ENCODE measurements at places on chromosomes 6 and 20.

DNA sequence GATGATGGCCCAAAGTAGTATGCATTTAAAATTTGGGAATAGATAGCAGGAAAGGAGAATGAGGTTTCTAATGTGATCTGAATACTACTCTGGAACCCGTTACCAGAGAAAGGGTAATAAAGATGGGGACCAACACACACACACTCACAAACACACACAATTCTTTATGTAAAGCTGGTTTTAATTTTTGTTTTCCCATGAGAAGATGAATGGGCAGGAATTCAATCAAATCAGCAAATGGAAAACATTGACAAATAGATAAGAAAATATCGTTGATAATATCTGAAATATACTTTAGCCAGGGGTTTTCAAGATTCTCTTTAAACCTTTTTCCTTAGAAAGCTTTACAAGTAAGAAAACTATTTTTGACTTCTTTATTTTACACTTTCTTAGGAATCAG, 303.0 kb downstream of the PRL start:
- H3K27ac ChIP-seq = no peak overlapping the region
- H3K27me3 ChIP-seq = no peaks in the 10 kb centered on the region

DNA sequence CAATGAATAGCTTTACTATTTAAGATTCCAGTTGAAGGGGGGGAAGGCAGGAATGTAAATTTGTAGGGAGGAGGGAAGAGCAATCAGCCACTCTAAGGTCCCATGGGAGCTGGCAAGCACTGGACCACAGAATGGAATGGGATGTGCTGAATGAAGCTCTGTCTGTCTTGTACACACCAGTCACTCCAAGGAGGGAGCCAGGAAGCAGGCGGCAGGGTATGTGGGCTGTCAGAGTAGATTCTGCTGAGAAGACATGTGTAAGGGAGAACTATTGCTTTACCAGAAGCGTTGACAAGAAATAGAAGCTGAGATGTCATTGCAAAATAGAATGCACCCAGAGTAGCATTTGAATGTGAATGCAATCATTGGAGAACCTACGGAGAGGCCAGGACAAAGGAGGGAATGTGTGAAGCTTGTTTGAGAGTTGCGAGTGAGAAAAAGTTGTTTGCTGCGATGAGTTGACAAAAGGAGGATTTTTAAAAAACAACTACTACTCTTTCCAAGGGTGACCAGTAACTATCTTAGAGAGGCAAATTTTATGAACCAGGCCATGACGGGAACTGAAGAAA, 25.2 kb upstream of the PDE7B start:
- peaks cover 16% of the 10 kb centered on the region for H3K4me1 ChIP-seq
- no peaks in the 10 kb centered on the region for H3K36me3 ChIP-seq
- H3K27ac ChIP-seq = no peak overlapping the region
- DNase-seq = no peak
- H3K4me3 ChIP-seq = no peak overlapping the region
- no peaks in the 10 kb centered on the region for H3K27me3 ChIP-seq

- H3K27me3 ChIP-seq = peaks cover 5% of the 10 kb centered on the region
- DNase-seq = no peak
- H3K36me3 ChIP-seq = no peaks in the 10 kb centered on the region
- peak overlapping the region; percentile 98 for H3K4me3 ChIP-seq
- peak overlapping the region; percentile 92 for H3K27ac ChIP-seq
Observed at GRCh38 chr20:64256282-64256935, 861 bp downstream of the PCMTD2 start.

GRCh38 chr6:7467007-7467897, 74.2 kb upstream of the DSP start:
- H3K27me3 ChIP-seq = no peaks in the 10 kb centered on the region
- DNase-seq = no peak
- no peaks in the 10 kb centered on the region for H3K36me3 ChIP-seq
- no peak overlapping the region for H3K27ac ChIP-seq
- H3K4me1 ChIP-seq = peaks cover 35% of the 10 kb centered on the region

DNA sequence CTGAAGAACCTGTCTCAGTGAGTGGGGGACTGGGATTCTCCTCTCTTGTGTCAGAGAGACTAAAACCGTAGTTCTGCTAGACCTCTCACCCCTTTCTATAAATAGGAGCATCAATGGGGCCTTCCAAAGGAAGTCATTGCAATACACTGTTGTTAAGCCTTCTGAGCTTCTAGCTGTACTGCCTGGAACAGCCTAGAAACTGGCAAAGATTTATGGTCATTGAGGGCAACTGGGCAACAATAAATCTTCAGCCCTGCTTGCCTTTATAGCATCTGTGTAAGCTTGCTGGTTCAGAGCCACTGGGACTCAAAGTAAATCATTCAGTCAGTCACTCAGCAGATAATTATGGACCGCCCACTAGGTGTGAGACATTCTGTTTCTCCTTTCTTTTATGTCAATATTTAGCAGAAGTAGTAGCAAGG, 53.2 kb downstream of the PPP1R14C start:
- no peaks in the 10 kb centered on the region for H3K36me3 ChIP-seq
- peaks cover 1% of the 10 kb centered on the region for H3K4me1 ChIP-seq
- no peak overlapping the region for H3K4me3 ChIP-seq
- no peak for DNase-seq
- H3K27ac ChIP-seq = no peak overlapping the region

- no peak overlapping the region for H3K27ac ChIP-seq
- H3K27me3 ChIP-seq = peaks cover 67% of the 10 kb centered on the region
- no peaks in the 10 kb centered on the region for H3K36me3 ChIP-seq
- peaks cover 5% of the 10 kb centered on the region for H3K4me1 ChIP-seq
- peak overlapping the region; percentile 51 for H3K4me3 ChIP-seq
- no peak for DNase-seq
Observed at GRCh38 chr6:106973836-106974335, 643 bp downstream of the CD24 start.

DNA sequence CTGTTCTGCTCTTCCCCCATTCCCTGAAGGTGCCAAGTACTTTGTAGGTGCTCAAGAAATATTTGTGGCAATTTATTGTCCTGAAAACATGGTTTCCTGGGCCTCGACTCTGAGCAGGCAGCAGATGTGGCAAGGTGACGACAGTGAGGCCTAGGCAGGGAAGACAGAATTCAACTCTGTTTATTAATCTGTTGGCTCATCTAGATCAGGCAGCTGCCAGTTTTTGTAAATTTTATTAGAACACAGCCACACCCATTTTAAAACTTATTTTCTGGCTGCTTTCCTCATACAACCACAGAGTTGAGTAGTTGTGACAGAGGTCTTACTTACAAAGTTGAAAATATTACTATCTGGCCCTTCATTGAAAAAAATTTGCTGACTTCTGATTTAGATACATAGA, 24.5 kb downstream of the MAPK14 start:
- peaks cover 2% of the 10 kb centered on the region for H3K4me1 ChIP-seq
- H3K27me3 ChIP-seq = no peaks in the 10 kb centered on the region
- no peak for DNase-seq
- H3K27ac ChIP-seq = no peak overlapping the region
